GM12865 (cell line): ENCODE measurements at places on chromosomes 6 and 20.

GRCh38 chr6:165807249-165807960 is 144.4 kb upstream of the PDE10A start:
- no peak for DNase-seq

- no peak for DNase-seq
Measured at GRCh38 chr6:133991096-133991593, 38.1 kb downstream of the TBPL1 start.

DNA sequence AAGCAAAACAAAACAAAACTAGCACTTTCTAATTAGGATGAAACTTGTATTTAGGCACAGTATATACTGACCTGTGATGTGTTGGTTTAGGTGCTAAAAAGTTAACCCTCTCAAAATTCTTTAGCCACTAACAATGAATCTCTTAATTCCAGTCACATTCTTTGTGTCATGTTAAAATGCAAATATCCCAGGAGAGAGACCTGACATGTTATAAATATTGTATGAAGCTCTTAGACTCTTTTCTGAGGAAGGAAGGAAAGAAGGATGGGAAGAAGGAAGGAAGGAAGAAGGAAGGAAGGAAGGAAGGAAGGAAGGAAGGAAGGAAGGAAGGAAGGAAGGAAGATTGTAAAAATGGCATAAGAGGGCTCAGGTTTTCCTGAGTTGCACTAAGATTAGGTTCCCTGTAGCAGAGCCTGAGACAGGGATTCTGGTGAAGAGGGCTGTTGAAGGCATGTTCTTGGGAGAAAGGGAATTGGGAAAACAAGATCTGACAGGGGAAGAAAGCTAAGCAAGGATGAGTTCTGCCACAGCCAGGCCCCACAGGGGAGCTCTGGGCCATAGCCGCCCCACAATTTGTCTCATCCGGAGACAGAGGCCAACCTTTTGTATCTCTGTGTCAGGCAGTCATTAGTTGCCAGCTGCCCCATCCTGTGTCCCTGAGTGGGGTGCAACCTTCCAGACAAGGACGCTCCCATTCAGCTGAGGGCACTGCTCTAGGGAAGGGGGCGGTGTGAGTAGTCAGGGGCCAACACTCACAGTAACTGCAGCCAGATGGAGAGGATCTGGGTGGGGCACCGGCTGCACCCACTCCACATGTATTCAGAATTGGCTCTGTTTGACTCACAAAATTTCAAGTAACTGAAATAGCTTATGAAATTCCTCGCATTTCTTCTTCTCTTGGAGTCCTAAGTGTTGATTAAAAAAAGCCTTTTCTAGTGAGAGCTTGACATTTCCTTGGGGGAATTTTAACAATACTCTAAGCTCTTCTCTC is 189.3 kb upstream of the ARG1 start:
- no peak for DNase-seq

DNA sequence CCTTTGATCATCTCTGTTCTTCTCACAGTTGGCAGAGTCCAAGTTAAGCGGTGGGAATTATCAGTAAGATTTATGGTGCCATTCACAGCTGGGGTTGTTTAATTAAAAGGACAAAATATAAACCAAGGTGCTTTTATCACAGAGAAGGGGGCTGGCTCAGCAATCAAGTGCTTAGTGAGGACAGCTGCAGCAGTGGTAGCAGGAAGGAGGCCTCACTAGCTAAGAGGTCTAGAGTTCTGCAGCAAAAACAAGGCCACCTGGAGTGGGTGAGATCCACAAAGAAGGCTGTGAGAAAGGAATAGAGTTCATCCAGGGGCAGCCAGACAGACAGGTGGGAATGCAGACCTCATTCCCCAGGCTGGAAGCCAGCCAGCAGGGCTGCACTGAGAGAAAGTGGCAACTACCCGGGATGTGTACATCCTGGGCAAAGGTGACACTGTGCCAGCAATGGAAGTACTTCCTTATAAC is 37.1 kb downstream of the PIGU start:
- no peak for DNase-seq

DNA sequence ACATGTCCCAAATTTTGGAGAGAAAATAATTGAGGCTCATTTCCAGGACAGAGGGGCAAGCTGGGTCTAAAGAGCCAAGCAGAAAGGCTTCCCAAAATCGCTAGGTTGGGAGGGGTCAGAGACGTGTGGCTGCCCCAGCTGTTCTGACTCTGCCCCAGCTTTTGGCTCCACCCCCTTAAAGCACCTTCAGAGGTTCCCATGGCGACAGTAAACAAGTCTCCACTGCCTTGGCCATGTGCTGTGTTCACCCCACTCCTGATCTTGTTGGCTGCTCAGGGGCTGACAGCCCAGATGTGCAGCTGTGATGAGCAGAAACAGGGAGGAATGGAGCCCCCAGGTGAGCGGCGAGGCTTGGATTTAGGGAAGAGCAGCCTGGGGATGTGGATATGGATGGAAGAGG is 72.8 kb upstream of the SPTLC3 start:
- peak; percentile 3 for DNase-seq

GRCh38 chr6:85118652-85119235 is 331.1 kb upstream of the NT5E start:
- no peak for DNase-seq

DNA sequence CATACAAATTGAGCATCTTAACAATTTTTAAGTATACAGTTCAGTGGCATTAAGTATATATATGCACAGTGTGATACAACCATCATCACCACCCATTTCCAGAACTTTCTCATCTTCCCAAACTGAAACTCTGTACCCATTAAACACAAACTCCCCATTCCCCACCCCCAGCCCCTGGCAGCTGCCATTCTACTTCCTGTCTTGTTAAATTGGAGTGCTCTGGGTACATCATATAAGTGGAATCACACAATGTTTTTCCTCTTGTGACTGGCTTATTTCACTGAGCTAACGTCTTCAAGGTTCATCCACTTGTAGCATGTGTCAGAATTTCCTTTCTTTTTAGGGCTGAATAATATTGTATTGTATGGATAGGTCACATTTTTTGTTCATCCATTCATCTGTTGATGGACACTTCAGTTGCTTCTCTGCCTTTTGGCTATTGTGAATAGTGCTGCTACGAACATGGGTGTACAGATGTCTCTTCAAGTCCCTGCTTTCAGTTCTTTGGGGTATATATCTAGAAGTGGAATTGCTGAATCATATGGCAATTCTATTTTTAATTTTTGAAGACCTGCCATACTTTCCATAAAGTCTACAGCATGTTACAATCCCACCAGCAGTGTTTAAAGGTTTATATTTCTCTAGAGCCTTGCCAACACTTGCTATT is 19.6 kb upstream of the RREB1 start:
- DNase-seq, result no peak

DNA sequence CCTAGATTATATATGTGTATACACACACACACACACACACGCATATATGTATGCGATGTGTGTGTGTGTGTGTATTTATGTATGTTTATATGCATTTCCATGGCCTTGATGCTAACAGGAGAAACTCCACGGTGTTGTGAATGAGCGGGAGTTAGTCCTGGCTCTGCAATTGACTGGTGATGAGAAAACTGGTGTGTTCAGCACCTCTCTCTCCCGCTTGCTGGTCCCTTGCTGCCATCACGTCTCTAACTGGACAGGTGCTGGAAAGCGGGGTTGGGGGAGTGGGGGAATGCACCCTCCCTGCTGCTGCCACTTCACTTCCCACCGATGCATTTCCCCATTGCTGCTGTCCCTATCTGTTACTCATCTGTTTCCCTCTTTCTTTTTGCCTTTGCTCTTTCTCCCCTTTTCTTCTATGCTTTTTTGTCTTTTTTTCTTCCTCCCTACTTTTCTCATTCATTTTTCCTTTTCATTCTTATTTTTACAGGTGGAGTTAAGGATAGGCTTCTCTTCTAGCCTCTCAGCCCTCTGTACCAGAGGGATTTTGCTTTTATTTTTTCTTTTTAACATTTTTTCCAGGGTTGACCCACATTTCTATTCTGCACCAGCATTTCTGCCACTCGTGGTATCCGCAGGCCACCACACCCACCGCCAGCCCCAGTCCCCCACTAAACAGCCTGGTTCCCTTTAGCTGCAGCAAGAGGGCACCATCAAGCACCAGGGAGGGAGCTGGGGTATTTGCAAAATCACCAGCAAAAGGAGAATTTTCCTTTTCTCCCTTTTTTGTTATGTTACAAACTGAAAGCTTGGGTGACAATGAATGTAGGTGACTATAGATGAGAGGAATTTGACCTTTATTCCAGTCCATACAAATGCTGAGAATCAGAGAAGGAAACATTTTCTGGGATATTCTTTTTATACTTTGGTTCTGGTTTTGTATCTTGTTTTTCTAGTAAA is 115.6 kb downstream of the TCP11 start:
- DNase-seq, result no peak

GRCh38 chr6:43089467-43089866 is 13.4 kb downstream of the PTK7 start:
- DNase-seq, result no peak

DNA sequence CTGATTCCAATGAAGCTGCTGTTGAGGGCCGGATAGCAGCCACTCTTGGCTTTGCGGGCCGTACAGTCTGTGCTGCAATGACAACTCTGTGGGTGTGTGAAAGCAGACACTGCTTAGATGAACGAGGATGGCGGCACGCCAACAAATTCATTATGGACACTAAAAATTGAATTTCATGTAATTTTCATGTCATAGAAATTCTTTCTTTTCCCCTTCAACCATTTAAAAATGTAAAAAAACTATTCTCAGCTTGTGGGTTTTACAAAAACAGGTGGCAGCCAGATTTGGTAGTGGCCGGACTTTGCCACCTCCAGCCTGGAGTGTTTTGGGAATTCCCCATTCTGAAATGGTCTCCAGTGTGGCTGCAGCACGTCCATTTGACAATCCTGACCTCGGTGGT is 26.0 kb downstream of the MAS1 start:
- DNase-seq, result peak; percentile 30

DNA sequence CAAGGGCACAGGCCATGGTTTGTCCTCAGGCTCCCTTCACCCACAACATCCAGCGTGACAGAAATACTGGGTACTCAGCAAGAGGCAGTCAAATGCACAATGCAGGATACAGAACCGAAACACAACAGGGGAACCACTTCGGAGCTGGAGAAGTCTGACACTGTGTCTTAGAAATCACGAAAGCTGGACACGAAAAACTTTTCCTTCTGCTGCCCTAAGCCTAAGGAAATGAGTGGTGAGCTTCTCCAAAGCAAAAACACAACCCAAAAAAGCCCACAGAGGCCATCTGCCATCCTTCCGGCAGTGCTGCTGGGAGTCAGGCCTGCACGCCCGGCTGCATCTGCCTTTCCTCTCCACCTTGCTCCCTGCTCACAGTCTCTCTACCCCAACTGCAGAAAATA is 106.3 kb downstream of the SLC23A2 start:
- peak; percentile 40 for DNase-seq

- DNase-seq, result peak; percentile 61
Measured at GRCh38 chr6:139323511-139324300, 31.9 kb upstream of the TXLNB start.

DNA sequence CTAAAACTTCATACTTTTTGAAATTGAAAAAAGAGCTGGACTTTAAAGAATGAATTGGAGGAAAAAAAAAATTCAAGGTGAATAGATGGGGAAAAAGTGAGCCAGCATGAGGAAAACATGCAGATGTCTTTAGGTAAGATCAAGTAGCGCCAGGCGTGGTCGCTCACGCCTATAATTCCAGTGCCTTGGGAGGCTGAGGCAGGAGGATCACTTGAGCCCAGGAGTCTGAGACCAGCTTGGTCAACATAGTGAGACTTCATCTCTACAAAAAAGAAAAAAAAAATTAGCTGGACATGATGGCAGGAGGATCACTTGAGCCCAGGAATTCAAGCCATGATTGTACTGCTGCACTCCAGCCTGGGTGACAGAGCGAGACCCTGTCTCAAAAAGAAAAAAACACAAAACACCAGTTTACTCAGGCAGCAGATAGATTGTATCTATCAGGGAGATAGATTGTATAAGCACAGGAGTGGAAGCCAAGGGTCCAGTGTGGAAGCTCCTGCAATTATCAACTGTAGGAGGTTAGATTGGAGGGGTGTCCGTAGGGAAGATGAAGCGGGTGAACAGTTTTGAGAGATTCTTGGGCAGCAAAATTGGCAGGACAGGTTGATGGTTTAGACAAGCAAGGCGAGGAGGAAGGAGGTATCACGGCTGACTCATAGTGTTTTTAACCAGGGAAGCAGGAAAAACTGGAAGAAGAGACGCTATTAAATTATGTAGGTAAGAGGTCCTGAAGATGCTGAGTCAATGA is 97.6 kb upstream of the ZNF217 start:
- no peak for DNase-seq

GRCh38 chr20:34511891-34512265 is 4.3 kb upstream of the DYNLRB1 start:
- no peak for DNase-seq

GRCh38 chr20:38805958-38806854 is 709 bp downstream of the PPP1R16B start:
- peak; percentile 51 for DNase-seq

DNA sequence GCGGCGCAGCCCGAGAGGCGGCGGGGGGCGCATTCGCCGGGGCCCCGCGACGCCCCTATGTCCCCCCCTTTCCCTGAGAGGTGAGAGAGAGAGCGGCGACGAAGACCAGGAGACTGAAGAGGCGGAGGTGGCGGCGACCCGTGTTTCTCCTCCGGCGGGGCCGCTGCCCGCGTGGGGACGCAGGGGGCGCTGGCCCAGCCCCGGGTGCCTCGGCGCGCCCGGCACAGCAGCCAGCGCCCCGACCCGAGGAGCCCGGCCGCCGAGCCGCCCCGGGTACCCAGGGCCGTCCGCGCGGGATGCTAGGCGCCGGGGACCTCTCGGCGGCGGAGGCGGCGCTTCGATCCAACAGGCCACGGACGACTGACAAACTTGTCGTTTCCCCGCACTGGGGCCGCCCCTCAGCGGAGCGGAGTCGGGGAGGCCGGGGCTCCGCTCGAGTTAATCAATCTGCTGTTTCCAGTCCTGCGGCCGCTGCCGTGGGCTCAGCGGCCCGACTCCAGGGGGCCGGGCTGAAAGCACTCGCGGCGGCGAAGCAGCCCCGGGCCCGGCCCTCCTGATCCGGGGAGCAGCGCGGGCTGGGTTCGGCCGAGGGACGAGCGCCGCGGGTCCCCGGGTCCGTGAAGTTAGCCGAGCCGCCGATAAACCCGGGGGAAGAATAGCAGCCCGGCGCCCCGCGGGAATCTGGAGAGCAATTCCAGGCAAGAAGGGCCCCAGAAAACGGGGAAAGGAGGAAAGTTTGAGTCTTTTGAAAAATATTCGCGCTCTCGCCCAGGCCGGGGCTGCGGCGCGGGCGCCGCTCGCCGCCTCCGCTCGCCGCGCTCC is 631 bp downstream of the MDGA1 start:
- peak; percentile 38 for DNase-seq

GRCh38 chr6:69089539-69089938 is 454.5 kb downstream of the ADGRB3 start:
- no peak for DNase-seq

DNA sequence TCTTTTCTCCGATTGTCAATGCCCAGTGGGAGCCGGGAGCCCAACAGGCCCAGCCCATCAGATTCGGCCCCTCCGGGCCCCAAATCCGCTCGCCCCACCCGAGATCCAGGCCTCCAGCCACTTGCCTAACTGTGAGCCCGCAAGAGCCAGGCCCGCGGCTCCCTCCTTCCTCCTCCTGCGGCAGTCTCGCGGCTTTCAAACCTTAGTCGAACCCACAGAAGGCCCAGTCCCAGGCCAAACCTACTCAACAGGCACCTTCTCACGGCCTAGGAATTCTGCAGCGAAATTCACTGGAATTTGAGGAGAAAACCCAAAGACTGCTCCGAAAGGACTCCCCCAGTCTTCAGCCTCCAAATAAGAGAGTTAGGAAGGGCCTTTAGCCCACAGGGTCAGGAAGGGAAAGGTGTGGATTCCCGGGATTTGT is 2.8 kb upstream of the TFAP2A start:
- DNase-seq, result no peak
